ENCODE measurements at places on chromosomes 13 and 19.

- H3K36me3 ChIP-seq, result 0 out of 2 replicates have a peak, but pooled peaks cover 6% of the 10 kb centered on the region
- H3K27me3 ChIP-seq, result no peaks in the 10 kb centered on the region
- H3K4me3 ChIP-seq, result no peak overlapping the region
- H3K4me1 ChIP-seq, result no peaks in the 10 kb centered on the region
Measured at GRCh38 chr13:40875044-40875443, 85.6 kb downstream of the SLC25A15 start.

DNA sequence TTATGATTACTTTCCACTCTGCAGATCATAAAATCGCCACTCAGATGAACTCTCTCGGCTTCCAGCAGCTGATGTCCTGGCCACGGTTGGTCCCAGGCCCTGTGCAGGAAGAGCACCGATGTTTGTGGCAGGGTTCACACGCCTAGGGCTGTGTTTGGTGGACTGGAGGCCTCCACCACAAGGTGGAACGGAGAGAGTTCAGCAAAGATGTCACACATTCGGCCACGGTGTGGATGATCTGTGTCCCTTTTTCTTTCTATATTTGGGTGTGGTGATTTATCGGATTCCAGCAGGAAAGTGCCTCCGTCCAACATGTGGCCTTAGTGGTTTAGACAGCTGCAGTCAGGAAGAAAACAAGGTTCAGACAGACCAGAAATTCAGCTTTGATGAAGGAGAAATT is 521 bp upstream of the SHISA2 start:
- no peak overlapping the region for H3K27ac ChIP-seq
- no peaks in the 10 kb centered on the region for H3K36me3 ChIP-seq
- H3K4me1 ChIP-seq, result no peaks in the 10 kb centered on the region
- no peak overlapping the region for H3K4me3 ChIP-seq
- DNase-seq, result no peak
- H3K27me3 ChIP-seq, result peaks cover 37% of the 10 kb centered on the region

- H3K27ac ChIP-seq, result no peak overlapping the region
- no peaks in the 10 kb centered on the region for H3K4me1 ChIP-seq
- no peaks in the 10 kb centered on the region for H3K27me3 ChIP-seq
- DNase-seq, result no peak
- no peak overlapping the region for H3K4me3 ChIP-seq
Measured at GRCh38 chr13:79289571-79289970, 116.5 kb downstream of the RBM26 start.

GRCh38 chr13:103839460-103839859 is 773.2 kb upstream of the SLC10A2 start:
- no peak overlapping the region for H3K27ac ChIP-seq
- no peak overlapping the region for H3K4me3 ChIP-seq
- H3K36me3 ChIP-seq, result no peaks in the 10 kb centered on the region

DNA sequence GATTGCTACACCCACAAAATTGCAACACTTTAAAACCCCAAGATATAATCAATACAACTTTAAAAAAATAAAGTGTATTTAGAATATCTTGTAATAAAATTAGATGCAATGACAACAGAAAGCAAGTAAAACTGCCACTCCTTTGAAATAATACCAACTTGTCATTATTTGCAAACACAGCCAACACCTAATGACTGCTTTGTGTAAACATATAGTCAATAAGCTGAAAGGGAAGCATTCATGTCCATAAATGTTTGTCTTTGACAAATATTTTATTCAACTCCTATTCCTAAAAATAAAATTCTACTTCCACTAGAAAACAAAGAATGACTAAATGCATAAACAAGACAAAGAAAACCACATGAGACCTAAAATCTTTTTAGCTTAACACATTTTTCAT is 6.6 kb downstream of the SMAD9 start:
- H3K27ac ChIP-seq, result no peak overlapping the region
- H3K27me3 ChIP-seq, result no peaks in the 10 kb centered on the region
- no peak for DNase-seq
- H3K36me3 ChIP-seq, result no peaks in the 10 kb centered on the region
- no peaks in the 10 kb centered on the region for H3K4me1 ChIP-seq
- H3K4me3 ChIP-seq, result no peak overlapping the region

- peaks cover 4% of the 10 kb centered on the region for H3K36me3 ChIP-seq
- no peak for DNase-seq
- H3K4me1 ChIP-seq, result no peaks in the 10 kb centered on the region
- no peak overlapping the region for H3K27ac ChIP-seq
- no peak overlapping the region for H3K4me3 ChIP-seq
Measured at GRCh38 chr13:112807653-112808376, 118.0 kb downstream of the ATP11A start.

DNA sequence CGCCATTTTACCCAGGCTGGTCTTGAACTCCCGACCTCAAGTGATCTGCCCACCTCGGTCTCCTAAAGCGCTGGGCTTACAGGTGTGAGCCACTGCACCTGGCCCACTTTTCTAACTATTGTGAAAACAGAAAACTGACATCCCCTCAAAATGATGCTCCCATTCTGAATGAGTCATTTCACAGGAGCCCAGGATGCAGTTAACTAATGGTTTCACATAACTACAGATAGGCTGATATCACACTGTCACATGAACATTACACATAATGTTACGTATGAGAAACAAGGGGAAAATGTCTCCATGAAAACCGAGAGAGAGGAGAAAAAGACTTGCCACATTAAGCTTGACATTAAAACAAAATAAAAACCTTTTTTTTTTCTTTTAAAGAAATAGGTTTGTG is 37.5 kb downstream of the N4BP2L2 start:
- H3K4me1 ChIP-seq, result no peaks in the 10 kb centered on the region
- H3K27ac ChIP-seq, result no peak overlapping the region
- no peaks in the 10 kb centered on the region for H3K27me3 ChIP-seq
- DNase-seq, result no peak
- H3K4me3 ChIP-seq, result no peak overlapping the region
